CD4-positive, alpha-beta T cell treated with Interleukin-2 at 100 ng/mL for 4 hours (primary cell): ENCODE measurements at places on chromosomes 7 and 10.

DNA sequence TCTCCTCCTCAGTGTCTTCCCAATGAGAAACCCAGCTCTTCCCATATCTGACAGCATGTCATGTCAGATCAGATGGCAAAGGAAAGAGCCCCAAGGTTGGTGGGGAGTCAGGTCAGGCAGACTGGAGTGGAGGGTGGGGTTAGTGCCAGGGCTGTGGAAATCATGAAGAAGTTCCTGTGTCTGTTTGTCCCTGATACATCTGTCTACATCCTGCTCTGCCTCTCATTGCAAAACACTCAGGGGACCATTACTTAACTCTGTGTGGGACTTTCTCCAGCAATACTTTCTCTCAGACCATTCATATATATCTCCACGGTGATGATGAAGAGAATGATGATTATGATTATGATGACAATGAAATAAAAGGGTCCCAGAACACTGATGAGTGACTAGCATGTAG is 3.3 kb downstream of the PRRT4 start:
- no peak for DNase-seq

DNA sequence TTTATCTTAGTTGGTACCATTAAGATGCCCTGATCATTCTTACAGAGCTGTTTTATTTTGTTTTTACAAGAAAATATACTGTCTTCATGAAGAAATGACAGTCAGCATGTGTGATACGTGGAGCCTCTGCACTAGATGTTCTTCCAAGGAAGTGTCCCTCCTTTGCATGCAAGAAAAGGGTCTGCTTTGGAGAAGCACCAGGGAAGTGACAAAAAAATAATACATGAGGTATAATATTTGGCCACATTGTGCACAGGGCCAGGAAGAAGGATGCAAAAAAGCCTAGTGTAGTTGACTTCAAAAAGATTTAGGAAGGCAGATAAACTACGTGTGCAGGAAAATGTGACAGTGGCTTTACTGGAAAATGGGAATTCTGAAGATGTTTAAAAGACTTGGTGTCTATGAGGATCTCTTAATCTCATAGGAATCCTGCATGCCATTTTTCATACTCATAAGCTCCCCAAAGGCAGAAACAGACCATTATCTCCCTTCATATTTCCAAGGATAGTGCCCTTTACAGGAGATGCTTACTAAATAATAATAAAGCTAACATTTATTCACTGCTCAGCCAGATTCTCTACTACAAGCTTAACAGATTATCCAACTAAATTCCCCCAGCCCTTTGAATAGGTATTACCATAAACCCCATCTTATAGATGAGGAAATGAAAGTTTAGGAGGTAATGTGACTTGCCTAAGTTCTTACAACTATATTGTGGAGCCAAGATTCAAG is 284.2 kb downstream of the HPSE2 start:
- no peak for DNase-seq

- DNase-seq = no peak
Measured at GRCh38 chr10:112805701-112806100, 144.3 kb upstream of the TCF7L2 start.

- no peak for DNase-seq
Measured at GRCh38 chr10:12188656-12189055, 7.0 kb downstream of the NUDT5 start.

DNA sequence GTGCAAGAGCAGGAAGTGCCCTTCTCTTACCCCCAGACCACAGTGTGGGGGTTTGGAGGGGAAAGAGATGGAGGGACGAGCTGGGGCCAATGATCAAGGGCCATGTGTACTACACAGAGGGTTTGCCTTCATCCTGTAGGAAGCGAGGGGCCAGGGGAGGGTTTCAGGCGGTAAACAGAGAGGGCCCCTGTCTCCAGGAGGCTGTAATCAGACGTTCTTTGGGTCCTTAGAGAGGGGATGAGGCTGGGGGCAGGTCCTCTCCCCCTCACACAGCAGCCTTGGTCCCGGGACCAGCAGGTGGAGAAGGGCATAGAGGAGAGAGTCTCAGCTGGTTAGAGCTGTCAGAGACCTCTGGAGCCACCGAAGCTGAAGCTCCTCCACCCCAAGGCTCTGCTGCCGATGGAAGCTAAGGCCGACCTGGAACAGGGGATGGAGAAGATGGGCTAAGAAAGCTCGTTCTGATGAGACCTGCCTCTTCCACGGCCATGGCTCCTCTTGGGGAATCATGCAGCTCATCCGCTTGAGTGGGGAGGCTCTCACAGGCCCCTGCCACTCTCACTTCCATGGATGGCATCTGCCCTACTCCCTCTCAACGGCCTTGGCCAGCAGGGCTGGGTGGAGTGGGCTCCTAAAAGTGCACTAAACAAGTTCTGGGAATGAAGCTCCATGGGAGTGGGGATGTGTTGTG is 3.5 kb downstream of the LOXL4 start:
- no peak for DNase-seq

DNA sequence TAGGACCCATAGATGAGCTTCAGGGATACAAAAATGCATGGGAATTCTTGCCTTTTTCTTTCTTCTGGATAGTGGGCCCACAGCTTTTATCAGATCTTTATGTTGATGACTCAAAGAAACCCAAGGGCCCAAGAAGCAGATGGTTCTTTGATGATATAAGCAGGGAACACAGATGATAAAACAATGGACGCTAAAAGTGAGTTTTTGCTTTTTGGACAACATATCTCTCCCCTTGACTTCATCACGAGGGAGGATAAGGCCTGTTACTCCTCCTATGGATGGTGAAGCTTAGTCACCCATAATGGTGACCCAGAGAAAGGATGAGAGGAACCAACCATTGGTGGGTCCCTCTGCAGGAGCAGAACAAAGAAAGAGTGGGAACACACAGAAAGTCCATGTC is 6.5 kb upstream of the OGA start:
- DNase-seq = no peak

DNA sequence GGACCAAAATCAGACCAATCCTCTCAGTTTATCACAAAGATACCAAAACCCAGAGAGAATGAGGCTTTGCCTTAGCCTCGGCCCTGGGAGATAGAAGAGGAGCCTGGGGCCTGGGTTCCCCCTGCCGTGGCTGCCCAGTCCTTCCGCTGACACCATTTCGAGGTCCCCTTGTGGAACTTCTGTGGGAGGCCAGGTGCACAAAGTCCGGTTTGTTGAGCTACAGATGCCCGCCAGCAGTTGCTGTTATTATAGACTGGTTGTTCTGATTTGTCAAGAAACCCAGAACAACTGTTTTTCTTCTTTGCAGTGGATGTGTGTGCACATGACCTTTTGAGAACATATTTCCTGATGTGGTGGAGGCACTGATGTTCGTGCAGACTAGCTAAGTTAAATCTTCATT is 47.6 kb downstream of the CUX1 start:
- DNase-seq = no peak

- DNase-seq = no peak
Measured at GRCh38 chr10:118472415-118473304, 122.8 kb downstream of the PRLHR start.

- DNase-seq = peak; percentile 60
Measured at GRCh38 chr7:116588641-116589594, 64.1 kb downstream of the CAV1 start.

- no peak for DNase-seq
Measured at GRCh38 chr7:124034754-124035100, 1.9 kb upstream of the TMEM229A start.

- DNase-seq = no peak
Measured at GRCh38 chr10:70368774-70369482, 13.5 kb downstream of the LRRC20 start.

DNA sequence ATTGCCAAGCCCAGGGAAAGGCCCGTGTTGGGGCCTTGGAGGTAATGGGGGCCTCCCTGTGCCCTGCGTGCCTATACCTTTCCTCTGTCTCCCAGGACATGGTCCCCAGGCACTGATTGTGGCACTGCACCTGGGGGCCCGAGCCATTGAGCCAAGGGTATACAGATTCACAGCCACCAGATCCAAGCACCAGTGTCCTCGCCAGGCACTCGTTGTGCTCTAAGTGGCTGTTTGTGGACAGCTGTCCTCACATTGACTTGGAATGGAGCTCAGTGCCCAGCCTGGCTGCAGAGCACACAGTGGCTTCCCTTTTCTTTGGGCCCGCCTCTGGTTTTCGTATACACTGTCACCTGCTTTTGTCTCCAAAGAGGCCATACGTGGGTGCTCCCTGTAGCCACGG is 72.0 kb upstream of the BTBD16 start:
- no peak for DNase-seq

DNA sequence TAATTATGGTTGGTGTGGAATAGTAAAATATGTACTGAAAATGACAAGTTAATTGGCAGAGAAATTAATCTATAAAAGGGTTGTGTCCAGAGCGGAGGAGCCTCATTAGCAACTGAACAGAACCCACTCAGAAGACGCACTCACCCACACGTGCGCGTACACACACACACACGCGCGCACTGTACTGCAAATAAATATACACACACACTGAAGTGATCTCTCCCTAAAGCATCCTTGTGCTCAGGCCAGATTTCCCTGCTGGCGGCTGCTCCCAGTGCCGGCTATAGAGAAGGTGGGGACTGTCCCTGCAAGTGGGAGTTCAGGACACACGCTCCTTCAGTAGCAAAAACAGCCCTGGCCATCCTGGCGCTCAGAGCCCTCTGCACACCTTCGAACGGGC is 85.2 kb downstream of the CHST15 start:
- DNase-seq = no peak

DNA sequence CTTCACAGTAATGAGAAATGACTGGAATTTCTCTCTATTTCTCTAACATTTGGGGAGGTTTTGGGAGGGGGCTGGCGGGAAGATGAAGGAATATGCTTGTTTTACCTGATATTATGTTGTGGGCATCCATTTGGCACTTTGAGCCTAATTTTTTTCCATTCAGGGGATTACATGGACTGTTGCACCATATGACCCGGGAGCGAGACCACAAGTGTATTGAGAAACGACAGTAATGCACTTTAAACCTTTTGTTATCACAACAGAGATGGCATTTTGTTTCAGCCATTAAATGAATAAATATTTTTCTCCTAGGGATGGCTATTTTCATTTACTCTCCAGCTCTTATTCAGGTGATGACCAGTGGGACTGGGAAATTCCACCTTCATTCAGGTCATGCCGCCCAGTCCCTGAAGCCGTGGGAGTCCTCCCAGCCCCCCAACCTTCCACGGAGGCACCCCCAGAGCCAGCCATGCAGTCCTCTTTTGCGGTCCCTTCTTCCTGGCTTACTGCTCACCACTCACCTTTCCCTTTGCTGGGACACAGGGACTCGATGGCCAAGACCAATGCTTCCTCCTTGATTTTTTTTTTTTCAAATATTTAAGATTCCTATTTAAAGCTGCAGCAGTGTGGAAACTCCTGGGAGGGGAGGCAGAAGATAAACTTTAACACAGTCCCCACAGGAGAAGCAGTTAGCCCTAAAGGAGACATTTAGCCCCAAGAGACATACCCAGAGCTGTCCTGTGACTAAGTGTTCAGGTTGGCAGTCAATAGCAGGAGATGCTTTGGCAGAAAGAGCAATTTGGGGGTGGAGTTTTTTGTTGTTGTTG is 190.9 kb upstream of the YAE1 start:
- no peak for DNase-seq

GRCh38 chr7:24864214-24864817 is 107.1 kb upstream of the GSDME start:
- no peak for DNase-seq

DNA sequence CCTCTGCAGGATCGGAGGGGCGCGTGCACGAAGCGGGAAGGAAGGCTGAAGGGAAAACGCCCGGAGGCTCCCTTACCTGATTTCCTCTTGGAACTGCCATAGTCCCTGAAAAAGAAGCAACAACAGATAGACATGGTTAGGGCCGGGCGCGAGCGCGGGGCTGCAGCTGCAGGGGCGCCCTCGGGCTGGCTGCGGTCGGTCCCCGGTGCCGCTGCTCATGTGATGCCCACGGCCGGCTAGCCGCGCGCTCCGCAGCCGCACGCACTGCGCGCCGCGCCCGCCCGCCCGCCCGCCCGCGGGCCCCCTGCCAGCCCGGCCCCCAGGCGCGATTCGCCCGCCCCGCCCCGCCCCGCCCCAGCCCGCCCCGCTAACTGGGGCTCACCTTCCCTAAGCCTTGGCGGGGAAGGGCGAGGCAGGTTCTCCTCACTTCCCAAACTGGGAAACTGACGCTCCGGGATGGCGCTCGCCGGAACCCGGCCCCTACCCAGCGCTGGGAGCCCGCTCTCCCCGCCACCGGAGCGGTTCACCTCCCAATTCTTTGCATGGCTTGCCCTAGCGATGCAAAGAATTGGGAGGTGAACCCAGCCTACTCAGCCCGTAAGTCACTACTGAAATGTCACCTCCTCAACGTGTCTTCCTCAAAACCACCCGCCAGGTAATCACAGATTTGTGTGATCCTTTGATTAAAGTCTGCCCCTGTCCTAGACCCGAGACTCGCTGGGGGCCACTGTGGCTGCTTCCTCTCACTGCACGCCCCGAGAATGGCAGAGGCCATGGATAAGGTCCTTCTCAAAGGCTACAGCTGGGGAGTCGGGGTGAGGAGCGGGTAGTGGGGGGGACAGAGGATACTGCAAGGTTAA is 162.2 kb downstream of the SH3PXD2A start:
- peak; percentile 45 for DNase-seq

- DNase-seq = no peak
Measured at GRCh38 chr7:150828384-150828783, 23.9 kb upstream of the AOC1 start.

DNA sequence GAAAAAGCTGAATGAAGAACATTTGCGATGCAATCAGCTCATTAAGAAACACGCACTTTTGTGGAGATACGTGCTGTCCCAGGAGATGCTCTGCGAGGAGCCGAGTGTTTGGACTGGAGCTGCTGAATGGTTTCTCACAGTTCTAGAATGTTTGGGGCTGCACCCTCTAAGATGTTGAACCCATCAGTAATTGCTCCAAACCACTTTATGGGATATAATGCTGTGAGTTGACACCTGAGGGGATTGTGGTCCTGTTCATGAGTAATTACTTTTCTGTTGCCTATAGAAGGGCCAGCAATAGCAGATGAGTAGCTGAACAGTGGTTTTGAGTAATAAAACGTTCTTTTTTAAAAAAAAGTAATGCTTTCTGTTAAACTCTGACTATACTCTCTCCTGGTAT is 63.1 kb downstream of the IKZF1 start:
- peak; percentile 55 for DNase-seq

GRCh38 chr7:47905076-47905920 is 43.0 kb downstream of the PKD1L1 start:
- no peak for DNase-seq

DNA sequence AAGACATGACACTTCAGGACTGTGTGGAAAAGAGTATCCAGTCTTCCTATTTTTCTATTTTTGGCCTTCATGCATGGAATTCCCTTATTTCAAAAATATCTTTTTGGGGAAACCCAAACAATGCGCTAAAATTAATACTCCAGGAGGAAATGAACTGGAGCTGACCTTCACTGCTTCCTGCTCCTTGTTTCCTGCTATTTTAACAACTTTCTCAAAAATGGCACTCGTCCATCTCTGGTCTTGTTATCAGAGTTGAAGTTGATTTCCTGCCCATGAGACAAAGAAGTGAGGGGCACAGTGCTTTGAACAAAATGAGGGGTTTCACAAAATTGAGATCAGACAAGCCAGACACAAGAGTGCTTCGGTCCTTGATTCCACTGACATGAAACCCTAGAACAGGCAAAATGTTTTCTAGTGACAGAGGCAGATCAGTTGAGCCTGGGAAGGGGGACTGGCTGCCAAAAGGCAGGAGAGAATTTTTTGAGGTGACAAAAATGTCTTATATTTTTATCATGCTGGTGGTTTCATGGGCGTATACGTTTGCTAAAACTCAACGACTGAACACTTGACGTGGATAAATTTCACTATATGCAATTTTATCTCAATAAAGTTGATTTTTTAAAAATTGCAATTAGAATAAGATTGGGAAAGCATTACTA is 193.2 kb downstream of the CREB5 start:
- DNase-seq = no peak

- no peak for DNase-seq
Measured at GRCh38 chr7:10802526-10802925, 171.1 kb upstream of the PHF14 start.

GRCh38 chr7:126931581-126931980 is 321.2 kb downstream of the GRM8 start:
- DNase-seq = no peak
